ENCODE measurements at places on chromosomes 4 and X.

GRCh38 chrX:97594646-97595224, 711.0 kb downstream of the RPA4 start:
- no peak for DNase-seq

GRCh38 chr4:110484767-110485166, 8.8 kb downstream of the ENPEP start:
- DNase-seq, result no peak

DNA sequence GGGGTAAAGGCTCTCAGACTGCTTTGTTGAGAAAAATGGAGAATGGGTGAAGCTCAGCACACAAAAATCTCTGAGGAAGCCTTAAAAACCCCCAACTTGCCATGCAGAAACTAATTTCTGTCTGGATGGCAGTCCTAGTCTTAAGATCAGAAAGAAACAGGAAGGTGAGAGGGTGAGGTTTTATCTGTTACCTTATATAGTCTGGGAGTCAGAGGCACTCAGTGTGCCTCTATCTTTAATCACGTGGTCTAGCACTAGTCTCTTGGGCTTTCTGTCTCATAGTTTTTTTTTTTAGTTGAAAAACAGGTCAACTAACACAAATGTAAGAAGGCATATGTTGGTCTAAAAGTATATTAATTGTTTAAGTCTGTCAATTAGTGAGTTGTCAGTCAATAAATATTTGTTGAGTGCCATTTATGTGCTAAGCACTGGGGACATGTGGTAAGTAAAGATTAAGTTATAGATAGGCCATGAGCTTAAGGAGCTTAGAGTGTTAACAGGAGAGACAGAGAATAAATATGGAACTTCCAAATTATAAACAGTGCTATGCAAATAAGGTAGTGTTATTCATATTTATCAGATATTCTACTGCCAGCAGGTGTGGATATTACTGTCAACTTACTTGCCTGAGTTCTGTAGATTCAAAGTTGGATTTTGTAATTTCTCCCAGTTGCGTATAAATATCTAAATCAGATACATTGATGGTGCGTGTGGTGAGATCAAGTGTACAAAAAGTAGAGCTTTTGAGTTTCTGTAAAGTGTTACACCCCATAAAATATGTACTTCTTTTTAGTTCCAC, 7.0 kb downstream of the CYBB start:
- no peak for DNase-seq

GRCh38 chrX:22192419-22193060, 80.2 kb upstream of the CBLL2 start:
- DNase-seq, result peak; percentile 26

DNA sequence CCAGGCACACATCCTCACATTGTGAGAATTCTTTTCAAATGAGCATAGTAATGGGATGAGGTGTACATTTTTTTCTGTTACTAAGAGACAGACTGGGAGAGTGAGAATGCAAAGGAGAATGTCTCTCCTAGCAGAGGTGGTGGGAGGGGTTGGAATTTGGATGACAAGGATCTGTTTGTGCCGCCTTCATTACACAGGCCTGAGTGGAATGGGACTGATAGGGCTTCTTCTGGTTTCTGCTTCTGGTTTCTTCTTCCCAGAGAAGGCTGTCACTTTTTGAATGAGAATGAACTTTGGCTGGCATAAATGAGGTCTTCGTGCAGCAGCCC, 55.4 kb downstream of the C4orf51 start:
- DNase-seq, result no peak

DNA sequence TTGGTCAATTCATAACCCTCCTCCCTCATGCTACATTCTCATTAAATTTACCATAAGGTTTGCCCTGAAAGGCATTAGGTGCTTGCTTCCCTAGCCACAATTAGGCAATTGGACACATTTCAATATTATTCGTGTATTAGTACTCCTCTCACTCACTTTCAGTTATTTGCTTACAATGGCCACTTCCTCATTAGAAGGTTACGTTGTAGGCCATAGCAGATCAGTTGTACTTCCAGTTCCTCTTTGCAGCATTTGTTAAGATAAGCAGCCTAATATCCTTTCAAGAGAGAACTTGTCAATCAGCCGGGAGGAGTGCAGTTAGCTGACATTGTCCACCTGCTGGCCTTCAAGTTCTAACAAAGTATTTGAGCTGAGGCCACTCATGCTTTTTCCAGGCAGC, 1017.2 kb downstream of the PCDH7 start:
- DNase-seq, result no peak

DNA sequence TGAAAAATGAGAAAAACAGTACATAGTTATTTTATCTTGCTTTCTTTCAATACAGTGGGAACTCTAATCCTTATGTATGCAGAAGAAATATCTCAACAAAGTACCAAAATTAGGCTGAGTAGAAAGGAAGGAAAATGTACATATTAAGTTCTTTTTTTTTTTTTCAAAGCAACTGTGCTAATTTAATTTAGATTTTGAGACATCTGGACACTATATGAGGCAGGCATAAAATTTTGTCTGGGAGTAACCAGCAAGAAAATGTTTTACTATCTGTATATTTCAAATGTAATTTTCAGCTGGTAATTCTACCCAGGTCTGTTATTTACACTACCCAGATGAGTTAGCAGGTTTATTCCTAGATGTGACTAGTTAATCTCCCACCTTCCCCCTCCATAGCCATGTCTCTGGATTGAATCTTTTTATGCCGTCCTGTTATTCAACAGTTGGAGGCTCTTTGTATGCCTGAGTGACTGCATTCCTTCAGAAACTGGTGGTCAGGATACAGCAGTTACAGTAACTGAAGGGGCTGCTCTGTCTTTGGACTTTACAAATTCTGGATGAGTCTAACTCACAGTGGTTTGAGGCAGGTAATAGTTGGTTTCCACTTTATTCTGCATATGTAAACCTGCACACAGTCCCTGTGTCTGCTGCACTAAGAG, 633.6 kb downstream of the PCDH18 start:
- DNase-seq, result no peak

DNA sequence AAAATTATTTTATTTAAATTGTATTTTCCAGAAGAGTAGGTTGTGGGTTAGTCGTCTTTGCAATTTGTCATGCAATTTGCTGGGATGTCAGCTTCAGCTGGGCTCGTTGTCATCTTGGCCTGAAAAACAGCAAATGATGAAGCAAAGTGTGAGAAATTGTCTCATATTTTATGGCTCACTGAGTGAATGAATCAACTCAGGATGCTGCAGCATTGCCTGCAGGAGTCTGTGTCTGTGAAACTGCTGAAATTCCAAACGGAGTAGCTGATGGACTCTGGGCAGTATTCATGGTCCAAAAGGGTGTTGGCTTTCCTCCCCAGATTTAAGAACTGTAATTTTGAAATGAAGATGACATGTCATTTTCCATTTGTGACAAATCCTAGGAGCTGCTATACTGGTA, 37.2 kb downstream of the CXCL8 start:
- DNase-seq, result no peak

- DNase-seq, result no peak
These were observed 28.7 kb upstream of the MAP3K15 start for GRCh38 chrX:19543951-19544381.

GRCh38 chr4:12538162-12538561, 946.0 kb downstream of the RAB28 start:
- no peak for DNase-seq

- no peak for DNase-seq
These were observed 111.6 kb upstream of the PTPN13 start for GRCh38 chr4:86482306-86483172.

DNA sequence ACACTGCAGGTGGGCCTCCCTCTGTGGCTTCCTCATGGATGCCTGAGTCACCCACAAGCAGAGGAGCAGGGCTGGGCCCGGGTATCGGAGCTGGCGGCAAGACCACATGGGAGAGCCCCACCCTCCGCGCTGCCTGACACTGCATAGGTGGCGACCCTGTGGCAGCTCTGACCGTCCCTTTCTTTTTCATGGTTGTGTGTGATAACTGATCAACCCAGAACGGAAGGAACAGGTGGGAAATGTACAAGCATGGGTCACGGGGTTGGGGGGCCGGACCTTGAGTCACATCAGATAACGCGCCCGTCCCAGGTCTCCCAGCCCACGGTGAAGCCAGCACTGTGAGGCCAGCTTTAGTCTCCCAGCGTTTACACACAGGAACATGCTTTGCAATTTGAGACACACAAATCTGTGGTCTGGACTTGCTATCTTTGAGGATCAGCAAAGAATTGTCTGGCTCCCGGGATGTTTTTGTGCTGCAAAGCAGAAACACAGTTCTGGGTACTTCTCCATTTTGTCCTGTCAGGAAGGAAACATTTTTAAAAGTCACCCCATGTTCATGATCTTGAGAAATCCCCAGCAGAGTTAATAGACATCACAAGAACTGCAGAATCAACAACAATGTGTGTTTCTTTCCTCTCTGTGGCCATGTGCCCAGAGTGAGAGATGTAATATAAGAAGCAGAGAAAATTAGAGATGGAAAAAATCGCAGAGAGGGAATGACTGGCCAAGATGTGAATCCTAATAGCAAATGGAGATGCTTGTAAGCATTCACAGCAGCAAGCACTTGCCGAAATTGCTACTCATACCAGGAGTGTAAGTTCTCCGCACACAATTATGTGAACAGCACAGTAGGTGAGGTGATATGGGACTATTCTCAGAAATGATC, 70.1 kb upstream of the CBR4 start:
- no peak for DNase-seq

GRCh38 chrX:38861489-38861888, 60.2 kb downstream of the MID1IP1 start:
- no peak for DNase-seq

DNA sequence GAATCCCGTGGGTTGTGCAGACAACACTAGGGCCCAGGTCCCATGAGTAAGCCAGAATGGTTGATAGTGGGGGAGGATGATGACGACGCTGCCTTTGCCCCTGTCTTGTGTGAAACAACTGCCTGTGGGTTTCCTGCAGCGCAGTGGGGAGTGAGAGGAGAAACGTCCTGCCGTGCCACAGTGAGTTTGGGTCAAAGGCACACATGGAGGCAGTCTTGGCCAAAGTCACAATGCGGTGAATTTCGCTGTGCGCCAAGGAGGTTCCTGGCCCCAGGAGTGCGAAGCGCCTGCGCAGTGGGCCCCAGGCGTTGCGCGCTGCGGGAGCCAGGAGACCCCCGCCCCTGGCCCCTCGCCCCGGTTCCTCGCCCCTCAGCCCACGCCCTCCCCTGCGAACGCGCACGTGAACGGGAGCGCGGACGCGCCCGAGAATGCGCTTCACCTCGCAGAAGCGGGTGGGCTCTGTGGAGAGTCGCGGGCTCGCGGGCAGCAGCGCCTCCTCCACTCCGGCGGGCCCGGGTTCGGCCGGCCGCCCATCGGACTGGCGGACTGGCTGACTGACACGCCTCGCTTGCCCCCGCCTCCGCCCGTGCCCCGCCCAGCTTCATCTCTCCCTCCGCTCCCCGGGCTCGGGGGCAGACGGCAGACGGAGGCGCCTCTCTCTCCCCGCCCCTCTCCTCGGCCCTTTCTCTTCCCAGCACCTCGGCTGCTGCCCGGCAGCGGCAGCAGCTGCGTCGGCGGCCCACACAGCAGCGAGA, at the start of gene NUDT10:
NUDT10 (plus strand) TSS at position 635 of the 755 bp plus-strand sequence. CDS start 144 bp downstream, outside the sequence.
- DNase-seq, result peak; percentile 40

- no peak for DNase-seq
These were observed 132.7 kb downstream of the ARHGAP10 start for GRCh38 chr4:147864607-147865006.

DNA sequence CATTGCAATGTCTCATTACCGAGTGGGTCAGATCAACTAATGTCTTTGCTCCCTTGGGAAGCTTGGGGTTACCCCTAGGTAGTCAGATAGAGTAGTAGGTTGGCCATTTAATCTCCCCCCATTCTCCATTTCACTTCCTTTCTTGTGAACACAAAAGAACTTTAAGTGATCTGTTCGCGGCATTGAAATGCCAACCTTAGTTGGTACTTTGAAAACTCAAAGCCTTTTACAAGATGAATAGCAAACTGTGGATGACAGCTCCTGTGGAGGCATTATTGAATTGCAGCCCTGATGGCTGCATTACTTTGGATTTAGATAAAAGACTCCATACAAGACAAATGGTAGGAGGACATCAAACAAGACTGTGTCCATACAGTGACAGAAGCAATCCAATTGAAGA, 469.1 kb downstream of the GBA3 start:
- DNase-seq, result no peak

DNA sequence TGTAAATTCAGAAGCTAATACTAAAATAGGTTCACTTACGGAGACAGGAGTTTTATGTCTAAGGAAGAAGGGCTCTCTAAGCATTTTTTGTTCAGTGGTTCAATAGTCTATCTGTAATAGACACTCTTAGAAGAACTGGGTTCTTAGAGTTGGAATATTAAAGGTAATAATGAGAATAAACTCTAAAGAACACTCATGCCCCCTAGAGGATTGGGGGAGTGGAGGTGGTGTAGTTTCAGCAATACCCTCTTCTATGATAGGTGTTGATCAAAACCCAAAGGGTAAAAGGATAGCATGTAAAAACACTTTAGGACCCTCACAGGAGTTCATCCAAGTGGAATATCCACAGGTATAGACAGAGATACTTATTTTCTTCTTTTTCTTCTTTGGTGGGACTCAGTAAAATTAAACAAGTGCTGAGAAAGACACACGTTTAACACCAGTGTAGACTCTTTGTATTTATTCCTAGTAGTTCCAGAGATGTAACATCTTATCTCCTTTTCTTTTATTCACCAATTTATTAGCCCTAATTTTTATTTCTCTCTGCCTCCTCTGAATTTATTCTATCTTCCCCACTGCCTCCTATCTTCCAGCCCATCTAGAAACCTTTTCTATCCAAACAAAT, 25.7 kb upstream of the MND1 start:
- peak; percentile 13 for DNase-seq

DNA sequence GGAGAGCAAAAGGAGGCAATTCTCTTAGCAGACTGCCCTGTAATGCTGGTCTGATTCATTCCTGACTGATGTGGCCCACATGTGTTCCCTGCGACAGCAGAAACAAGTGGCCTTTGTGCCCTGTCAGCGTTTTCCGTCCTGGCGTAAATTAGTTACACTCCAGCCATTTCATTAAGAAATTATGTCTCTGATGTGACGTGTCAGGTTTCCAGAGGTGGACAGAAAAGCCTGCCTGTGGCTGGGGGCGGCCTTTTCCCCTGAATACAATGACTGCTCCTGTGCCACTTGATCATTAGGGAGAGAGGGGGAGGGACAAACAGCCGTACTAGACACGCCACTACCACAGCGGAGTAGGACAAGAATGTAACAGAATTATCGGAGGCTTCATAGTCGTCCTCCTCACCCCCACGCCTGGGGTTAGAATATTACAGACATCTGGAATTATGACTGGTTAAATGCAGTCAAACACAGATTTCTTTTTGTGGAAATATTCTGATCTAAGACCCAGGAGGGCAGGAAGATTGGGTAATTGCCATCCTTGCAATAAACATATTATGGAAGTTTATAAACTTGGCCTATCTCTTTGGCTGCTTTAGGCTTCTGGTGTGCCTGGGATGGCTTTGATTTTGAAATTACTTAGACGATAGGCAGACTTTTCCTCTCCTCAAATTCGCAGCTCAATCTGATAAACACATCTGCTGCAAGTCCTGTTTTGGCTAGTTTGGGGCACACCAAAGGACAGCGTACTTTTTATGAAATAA, 146.2 kb upstream of the BCOR start:
- no peak for DNase-seq

DNA sequence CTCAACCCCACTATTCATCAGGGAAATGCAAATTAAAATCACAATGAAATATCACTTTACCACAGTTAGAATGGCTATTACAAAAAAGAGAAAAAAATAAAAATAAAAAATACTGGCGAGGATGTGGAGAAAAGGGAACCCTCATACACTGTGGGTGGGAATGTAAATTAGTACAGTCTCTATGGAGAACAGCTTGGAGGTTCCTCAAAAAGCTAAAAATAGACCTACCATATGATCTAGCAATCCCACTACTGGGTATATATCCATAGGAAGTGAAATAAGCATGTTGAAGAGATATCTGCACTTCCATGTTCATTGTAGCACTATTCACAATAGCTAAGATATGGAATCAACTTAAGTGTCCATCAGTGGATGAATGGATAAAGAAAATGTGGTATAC, 50.5 kb upstream of the PAGE1 start:
- DNase-seq, result no peak
